ENCODE measurements at places on chromosomes 3 and 15.

DNA sequence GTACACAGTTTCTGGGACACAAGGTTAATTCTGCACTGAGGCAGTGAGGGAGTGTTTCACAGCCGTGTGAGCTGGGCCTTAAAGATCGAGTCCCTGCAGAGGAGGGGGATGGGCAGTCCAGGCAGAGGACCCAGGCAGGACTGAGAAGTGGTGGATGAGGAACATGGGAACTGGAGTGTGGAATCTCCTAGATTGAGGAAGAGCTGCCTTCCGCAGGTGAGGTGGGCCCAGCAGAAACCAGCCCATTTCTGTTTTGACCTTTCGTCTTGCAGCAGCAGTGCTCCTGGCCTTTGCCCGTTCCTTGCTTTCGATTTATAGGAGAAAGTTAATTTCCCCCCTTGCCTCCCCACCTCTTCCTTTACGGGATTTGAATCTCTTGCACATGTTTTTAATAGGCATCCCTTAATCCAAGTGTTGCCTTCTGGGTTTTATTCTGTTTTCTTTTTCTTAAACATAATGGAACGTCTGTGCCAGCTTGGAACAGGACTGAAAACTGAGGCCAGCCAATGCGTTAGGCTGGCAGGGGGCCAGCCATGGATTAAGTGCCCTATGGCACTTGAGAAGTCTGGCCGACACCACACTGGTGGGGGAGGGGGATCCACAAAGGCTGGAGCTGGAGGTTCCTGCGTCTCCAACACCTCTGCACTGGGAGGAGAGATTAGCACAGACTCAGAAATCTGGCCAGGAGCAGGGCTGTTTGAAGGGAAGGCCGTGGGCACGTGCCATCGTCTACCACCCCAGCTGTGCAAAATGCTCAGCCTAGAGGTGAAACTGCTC is 78.1 kb downstream of the AAGAB start:
- no peak for DNase-seq

DNA sequence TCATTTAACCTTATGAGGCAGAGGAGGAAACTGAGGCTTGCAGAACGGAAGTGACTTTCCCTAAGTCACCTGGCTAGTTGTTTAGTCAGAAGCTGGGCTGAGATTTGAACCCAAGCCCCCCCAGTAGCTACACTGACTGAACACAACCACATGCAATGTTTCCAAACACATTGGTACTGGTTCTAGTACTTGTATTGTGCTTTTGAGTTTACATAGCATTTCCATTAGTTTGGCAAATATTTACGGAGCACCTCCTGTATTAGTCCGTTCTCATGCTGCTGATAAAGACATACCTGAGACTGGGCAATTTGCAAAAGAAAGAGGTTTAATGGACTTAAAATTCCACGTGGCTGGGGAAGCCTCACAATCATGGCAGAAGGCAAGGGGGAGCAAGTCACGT is 56.3 kb upstream of the ITGA11 start:
- no peak for DNase-seq

GRCh38 chr15:63971427-63971805 is 74.9 kb downstream of the DAPK2 start:
- DNase-seq, result no peak

DNA sequence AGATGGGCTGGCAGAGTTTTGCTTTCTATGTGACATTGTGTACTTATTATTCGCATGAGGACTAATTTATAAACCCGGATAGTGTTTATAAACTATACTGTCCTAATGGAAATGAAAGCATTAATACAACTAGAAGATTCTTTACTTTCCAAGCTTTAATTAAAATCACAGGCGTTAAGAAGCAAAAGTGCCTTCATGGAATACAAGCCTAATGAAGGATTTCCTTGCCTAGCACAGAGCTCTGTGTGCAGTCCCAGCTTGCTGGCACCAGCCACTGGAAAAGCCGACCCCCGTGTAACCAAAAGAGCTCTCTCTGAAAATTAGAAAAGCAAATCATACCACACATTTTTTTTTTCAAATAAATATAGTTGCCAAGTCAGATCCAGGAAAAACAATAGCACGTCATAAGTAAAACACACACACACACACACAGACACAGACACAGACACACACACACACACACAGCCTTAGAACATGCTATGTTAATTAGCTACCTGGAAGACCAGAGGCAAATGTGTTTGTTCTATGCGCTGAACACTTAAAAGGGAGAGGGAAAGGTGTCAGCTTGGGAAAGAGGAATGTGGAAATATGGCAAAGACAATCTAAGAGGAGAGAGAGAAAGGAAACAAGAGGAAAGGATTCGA is 1084.2 kb downstream of the TUSC7 start:
- DNase-seq, result no peak

DNA sequence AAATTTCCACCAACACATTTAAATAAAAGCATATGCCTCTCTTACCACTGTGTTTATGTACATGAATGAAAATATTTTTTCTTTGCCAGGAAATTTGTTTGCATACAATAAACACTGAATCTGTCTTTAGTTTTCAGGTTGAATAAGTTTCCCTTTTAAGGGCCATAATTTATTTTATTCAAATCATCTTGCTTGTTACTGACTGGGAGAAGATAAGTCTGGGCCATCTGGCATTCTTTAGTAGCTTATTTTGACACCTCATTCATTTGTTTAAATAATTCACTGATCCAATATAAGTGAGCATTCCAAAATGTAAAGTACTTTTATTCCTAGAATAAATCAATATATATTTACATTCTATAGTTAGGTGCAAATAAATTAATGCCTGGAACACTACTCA is 1001.3 kb downstream of the PLOD2 start:
- DNase-seq, result no peak

DNA sequence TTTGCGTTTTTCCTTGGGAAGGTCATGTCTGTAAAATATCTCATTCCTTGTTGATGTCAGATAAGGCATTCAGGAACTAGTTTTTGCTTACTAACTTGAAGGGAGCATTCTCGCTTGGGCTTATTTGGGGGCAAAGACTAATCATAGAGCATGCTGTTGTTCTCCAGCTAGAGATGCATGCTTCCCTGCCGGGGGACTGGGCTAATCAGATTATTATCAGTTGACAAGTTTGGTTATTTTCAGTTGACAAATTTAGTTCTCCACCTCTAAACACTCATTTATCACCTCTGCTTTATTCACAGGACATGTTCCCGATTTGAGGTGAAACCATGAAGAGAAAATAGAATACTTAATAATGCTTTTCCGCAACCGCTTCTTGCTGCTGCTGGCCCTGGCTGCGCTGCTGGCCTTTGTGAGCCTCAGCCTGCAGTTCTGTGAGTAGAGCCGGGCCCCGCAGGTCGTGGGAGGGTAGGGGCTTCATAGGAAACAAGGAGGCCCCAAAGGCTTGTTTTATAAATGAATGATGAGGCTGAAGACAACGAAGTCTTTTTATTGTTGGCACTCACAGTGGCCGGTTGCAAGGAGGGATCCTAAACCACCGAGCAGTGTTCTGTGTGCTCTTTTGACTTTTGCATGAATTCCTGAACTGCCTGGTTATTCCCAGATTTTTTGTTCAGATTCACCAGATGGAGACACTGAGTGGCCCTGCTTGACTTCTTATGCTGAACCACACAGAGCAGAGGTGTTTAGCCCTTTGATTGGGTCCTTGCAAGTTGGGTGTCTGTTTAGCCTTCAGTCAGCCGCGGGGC is 28.4 kb downstream of the PXYLP1 start:
- DNase-seq, result no peak

DNA sequence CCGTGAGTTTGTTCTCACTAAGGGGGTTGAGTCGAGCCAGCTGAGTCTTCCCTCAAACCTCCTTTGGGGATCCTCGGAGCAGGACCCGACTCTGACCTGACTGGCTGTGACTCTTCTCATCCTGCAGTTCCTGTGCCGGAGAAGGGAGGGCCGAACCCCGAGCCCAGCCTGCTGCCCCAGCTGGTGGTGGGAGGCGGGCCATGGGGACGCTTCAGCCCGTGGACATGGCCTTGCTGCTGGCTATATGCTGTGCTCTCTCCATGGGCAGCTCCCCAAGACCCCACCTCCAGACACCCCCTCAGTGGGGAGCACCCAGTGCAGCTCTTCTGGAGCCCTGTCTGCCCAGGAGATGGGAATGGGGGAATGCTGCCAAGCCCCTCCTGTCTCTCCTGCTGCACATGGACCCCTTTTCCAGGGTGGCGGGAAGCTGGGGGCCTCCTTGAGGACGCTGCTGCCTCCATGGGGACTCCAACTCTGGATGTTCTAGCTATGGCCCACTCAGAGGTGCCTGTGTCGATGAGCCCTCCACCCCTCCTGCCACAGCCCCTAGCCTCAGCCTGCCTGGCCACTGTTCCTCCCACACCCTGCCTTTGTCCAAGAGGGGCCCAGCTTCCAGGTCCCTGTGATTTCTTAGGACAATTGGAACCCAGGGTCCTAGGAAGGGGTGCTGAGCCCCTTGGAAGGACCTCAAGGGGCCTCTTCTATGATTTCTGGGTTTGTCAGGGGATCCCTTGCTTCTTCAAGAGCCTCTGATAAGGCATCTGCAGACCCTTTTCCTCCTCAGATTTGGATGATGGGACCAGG is 12.8 kb downstream of the C15orf39 start:
- no peak for DNase-seq

DNA sequence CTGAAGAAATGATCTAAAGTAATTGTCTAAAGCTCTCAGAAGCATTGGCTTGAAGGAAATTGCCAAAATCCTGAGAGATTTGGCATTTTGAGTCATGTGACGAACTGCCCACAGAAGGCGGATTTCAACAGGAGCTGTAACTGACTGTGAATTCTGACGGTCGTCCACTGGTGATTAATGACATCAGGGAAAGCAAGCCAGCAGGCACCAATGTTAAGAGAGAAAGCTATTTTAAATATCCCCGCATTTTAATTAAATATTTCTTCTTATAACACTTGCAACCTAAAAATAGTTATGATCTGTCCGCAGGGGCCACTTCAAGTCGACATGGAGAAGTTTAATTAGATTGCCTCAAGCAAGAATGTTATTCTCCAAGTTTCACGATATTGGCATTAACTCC is 51.6 kb downstream of the WNT5A start:
- no peak for DNase-seq

DNA sequence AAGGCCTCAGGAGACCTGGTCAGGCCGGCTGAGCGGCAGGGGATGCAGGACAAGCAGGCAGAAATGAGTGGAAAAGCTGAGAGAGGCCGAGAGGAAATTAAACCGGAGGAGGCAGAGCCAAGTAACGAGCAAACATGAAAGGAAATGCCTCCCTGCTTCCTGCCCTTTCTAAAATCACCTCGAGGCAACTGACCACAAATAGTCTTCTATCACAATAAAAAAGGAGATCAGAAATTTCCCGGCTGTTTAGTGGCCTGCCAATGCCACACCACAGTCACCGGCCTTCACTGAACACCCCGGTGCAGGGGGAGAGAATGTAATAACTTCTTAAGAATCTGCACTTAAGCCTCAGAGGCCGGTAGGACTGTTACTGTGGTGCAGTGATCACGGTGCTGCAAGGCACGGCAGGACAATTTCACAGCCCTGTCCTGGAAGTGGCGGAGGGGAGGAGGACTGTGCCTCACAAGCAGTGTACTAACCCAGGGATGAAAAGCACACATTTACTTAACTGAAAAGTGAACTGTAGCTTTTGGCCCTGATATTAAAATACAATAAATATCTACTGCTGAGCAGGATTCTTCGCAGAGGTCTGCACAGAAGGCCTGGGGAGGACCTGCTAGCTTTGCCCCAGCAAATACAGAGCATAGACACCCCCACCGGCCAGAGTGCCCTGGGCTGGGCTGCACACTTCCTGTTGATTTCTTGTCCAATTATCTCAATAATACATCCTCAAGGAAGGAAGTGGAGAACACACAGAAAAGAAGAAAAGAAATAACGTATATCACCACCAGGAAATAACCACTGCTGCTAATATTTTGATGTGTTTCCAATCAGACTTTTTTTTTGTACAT is 183.5 kb upstream of the NSMCE3 start:
- DNase-seq, result no peak

- no peak for DNase-seq
Measured at GRCh38 chr3:171828902-171829770, 14.0 kb upstream of the TMEM212 start.

DNA sequence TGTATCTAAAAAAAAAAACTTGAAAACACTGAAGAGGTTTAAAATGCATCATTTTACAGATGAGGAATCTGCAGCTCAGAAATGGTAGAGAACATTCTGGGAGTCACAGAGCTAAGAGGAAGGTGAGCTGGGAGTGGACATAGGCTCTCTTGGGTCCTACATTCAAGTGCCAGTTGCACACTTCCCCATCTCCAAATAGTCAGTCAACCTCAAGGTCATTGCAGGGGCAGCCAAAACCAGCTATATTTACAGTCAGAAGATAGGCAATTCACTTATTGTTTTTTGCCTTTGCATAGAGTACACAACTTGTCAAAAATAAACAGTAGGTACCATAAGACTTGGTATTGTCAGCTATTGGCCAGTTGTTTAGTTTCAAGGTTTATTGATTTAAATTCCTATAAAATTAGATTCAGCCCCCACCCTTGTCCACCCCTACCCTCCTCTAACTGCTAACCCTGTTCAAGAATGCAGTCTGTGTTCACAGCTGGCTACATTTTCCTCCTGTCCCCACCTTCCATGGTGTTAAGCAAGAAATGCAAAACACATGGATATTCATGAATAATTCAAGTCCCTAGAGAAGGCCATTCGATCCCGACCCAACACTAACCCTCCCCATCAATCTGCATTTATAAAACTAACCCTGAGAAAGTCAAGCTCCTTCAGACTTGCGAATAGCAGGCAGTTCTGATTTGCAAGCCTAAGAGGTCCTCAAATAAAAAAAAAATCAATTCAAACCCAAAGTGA is 567.0 kb upstream of the MCTP2 start:
- no peak for DNase-seq

- no peak for DNase-seq
Measured at GRCh38 chr3:193943851-193944517, 192.0 kb upstream of the HES1 start.

DNA sequence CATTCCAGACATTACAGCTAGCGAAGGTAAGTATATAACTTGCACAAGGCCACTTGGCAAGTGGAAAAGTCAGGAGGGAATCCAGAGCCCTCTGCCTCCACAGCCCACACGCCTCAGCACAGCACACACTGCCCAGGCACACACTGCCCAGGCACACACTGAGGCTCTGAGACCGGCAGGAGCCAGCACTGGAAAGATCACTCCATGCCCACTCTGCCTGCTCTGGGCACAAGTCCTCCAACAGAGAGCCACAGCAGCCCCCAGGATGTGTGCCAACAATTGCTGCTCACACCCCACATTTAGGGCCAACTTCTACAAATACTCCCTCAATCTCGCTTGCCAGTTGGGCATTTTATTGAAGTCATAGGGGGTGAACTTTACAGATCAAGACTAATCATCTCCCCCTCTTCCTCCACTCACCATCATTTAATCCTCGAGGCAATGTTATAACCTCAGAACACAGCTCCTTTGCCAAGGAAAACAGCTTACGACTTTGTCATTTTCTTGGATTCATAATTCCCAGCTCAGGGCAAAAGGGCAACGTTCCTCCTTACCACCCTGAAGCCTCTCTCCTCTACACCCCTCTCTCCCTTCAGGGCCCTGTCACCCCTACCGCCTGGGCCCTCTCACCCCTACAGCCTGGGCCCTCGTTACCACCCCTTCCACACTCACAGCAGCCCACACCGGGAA is 53.0 kb upstream of the TPM1 start:
- no peak for DNase-seq

Measured in bronchial epithelial cell (primary cell).